ENCODE measurements at places on chromosomes 13 and 19. TPM values are rescaled to one million over a fixed set of nuclear protein-coding genes. Genes with fewer than 3 reads are reported as not detected.

- no peak for DNase-seq
These were observed 416 bp downstream of the SLC25A42 start for GRCh38 chr19:19064098-19064722.

DNA sequence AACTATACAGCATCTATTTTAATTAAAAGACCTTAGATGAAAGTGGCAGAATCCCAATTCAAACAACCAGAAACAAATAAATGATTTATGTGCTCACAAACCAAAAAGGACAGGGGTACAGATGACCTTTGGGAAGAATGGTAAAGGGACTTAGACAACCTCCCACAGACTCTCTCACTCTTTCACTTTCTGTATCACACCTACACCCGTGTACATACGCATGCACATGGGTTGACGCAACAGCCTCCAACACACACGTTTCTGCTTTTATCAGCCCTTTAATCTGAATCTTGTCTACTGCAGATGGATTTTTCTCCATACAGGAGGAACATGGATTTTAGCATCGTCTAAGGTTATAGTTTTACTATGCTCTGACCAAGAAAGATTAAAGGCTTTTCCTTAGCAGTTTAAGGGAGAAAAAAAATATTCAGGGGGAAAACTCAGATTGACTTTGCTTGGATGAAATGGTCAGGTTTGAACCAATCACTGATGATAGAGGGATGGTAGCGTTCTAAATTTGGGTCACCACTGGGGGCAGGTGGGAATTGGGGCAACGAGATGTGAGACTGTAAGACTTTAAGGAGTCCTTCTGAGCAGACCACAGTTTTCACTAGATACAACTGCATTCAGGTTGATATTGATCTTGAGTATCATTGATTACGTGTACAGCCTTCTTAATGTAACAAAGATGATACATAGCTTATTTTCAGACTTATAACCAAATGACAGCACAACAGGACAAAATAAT, 166.1 kb downstream of the ITGBL1 start:
- no peak for DNase-seq

The HIF3A gene
- not detected for total RNA-seq

The PSG6 gene
- total RNA-seq: not detected

The IGFLR1 gene
- total RNA-seq: 245 TPM

DNA sequence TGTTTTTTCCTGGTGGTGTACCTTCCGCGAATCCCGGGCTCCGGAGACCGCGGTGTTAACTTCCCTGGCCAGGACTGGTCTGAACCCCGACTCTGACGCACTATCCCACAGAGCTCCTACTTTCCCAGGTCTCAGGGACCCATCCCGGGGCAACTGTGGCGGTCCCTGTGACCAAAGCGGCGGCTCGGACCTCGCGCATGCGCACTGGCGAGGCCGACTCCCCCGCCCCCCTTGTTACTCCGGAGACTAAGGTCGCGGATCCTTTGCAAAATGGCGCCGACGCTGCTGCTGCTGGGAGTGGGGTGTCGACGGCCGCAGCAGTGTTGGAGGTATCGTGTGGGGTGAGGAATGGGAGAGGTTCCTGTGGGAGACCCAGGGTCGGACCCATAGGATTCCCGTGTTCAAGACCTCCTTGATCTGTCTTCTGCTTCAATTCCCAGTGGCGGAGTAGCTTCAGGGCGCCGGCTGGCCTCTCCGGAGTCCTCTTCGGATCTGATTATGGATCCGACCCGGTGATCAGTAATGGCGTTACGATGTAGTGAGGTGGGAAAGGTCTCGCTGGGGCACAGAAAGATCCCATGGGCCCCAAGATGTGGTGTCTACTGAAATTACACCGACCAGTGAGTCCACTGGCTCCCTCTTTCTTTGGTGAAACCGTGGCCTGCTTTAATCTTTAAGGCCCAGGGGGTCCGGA, 66.6 kb upstream of the ZNF527 start:
- no peak for DNase-seq

DNA sequence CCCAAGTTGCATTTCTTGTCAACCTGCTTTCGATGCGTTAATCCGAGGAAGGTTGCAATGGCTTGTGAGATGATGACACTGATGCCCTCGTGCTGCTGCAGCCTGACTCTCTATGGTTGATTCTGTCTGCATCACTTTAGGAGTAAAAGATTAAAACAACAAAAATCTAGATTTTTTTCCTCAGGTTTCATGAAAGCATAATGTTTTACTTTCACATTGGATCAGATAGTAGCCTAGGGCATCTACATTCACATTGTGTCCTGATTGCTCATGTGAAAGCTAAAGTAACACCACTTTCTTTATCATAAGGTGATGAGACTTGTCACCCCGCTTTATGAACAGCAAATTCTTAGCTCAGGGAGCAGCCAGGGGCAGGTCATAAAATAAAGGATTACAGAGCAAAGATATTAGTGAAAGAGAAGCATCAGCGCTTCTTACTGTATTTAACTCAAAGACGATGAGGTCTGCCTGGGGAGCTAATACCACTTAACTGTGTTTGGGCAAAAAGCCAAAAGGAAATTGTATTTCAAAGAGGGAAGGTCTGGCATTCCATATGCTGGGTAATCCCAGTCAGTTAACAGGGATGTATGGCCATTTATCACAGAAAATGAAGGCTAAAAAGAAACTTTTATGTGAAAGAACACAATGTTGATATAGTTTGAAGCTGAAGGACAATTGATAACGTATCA, 270.5 kb downstream of the GPC6 start:
- no peak for DNase-seq

All from activated naive CD4-positive, alpha-beta T cell treated with anti-CD3 and anti-CD28 coated beads, Interleukin-2, amount 50 U/mL, for 72 hours (primary cell).